CD4-positive, alpha-beta T cell treated with Interleukin-17A for 4 hours (primary cell): ENCODE measurements at places on chromosomes 1 and 21.
A peak's percentile ranks its signal among the peaks of the same experiment; 100 is the strongest.

DNA sequence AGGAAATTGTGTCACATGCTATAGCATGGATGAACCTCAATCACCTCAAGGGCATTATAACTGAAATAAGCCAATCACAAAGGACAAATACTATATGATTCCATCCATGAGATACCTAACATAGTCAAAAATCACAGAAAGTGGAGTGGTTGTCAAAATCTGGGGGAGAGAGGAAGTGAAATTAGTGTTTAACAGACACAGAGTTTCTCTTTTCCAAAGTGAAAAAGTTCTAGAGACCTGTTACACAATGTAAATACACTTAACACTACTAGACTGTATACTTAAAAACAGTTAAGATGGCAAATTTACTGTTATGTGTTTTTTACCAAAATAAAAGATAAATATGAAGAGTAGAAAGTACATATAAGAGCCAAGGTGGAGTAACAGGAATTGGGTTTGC is 31.8 kb downstream of the ZNF644 start:
- no peak for DNase-seq

DNA sequence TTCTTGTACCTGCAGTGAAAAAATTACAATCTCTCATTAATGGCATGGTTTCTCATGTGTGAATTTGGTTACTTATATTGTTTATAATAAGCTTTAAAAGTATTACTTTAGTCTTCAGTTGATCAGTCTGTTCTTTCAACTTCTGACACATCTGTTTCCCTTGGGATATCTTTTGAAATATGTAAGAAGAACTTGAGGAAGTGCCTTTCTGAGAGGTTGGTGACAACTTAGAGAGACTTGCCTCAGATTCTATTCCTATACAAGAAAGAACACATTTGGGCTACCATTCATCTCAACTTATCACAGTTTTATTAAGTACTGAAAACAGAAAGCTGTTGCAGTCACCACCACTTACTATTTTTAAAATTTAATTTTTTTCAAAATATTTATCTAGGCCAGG is 8.1 kb downstream of the AKNAD1 start:
- no peak for DNase-seq

DNA sequence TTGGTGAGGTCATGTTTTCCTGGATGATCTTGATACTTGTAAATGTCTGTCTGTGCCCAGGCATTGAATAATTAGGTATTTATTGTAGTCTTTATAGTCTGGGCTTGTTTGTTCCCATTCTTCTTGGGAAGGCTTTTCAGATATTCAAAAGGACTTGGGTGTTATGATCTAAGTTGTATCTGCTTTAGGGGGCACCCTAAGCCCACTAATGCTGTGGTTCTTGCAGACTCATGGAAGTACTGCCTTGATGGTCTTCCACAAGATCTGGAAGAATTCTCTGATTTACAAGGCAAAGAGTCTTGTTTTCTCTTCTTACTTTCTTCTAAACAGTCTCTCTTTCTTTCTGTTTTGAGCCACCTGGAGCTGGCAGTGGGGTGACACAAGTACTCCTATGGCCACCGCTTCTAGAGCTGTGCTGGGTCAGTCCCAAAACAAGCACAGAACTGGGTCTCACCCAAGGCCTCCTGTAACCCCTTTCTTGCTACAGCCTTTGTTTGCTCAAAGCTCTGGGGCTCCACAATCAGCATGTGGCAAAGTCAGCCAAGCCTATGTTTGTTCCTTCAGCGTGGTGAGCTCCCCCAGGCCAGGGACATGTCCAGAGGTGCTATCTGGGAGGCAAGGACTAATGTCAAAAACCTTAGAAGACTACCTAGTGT is 12.6 kb downstream of the VN1R5 start:
- no peak for DNase-seq

GRCh38 chr1:152110365-152110859 is 4.8 kb downstream of the TCHH start:
- DNase-seq: peak; percentile 43

GRCh38 chr1:23875382-23875781 is 7.3 kb upstream of the FUCA1 start:
- no peak for DNase-seq

DNA sequence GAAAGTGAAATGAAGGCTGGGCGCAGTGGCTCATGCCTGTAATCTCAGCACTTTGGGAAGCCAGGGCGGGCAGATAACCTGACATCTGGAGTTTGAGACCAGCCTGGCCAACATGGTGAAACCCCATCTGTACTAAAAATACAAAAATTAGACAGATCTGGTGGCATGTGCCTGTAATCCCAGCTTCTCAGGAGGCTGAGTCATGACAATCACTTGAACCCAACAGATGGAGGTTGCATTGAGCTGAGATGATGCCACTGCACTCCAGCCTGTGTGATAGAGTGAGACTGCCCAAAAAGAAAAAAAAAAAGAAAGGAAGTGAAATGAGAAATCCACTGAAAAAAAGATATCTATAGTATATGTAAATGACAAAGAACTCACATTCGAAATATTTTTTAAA is 439.9 kb downstream of the DISC1 start:
- no peak for DNase-seq

DNA sequence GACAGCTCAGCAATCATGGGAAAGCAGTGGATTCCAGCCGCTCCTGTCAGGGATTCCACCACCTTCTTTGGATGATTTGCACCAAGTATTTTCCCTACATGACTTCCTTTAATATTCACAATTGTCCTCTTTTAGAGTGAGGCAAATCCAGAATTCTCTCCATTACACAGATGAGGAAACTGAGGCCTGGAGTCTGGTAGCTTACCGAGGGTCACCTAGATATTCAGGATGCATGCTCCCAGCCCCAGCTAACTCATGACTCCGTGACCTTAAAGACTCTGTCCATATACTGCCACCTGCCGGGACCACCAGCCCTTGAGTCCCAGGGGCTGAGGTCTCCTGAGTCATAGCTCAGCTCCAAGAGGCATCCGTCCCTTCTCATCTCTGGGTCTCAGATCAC is 80.6 kb downstream of the CAPZB start:
- DNase-seq: no peak

DNA sequence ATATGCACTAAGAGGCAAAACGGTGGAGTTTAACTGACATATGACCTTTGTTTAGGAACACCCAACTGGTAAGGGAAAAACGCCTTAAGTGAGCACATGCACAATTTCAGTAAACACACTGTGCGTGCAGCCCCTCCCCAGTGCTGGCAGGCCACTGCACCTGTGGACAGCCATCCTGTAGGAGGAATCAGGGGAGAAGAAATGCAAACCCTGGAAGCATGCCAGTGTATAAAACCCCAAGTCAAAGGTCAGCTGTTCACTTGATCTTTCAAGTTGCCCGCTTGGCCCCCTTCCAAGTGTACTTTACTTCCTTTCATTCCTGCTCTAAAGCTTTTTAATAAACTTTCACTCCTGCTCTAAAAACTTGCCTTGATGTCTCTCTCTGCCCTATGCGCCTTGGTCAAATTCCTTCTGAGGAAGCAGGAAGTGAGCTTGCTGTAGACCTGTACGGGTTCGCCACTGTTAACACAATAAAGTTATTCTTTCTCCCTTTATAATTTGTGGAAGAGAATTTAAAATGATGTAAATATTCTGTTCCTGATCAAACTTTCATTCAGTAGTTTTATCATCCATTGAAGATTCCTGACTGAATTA is 31.8 kb downstream of the USP25 start:
- DNase-seq: no peak

DNA sequence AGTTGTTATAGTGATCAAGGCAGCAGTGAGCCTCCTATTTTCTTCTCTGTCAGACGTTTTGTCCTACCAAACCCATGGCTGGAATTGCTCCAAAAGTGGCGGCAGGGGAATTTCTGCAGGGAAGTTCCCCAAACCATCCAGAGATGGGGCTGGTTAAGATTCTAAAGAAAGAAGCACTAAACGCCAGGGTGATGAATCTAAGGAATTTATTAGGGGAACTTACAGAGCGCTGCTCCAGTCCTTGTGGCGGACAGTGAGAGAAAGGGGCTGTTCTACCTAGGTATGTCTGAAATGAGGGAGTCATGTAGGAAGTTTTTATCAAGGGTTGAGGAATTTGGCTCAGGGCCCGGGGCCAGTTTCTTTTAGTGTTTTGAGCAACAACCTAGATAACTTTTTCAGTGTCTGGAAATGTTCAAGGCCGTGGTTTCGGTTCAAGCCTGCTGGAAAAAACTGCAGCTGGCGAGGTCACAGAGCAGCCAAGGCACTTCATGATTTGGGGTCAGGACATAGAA is 222.4 kb upstream of the B3GALT2 start:
- DNase-seq: peak; percentile 25

GRCh38 chr1:74584185-74584584 is 71.8 kb upstream of the LRRC53 start:
- DNase-seq: no peak

- DNase-seq: peak; percentile 74
Measured at GRCh38 chr1:109277434-109278204, 5.3 kb downstream of the PSRC1 start.

DNA sequence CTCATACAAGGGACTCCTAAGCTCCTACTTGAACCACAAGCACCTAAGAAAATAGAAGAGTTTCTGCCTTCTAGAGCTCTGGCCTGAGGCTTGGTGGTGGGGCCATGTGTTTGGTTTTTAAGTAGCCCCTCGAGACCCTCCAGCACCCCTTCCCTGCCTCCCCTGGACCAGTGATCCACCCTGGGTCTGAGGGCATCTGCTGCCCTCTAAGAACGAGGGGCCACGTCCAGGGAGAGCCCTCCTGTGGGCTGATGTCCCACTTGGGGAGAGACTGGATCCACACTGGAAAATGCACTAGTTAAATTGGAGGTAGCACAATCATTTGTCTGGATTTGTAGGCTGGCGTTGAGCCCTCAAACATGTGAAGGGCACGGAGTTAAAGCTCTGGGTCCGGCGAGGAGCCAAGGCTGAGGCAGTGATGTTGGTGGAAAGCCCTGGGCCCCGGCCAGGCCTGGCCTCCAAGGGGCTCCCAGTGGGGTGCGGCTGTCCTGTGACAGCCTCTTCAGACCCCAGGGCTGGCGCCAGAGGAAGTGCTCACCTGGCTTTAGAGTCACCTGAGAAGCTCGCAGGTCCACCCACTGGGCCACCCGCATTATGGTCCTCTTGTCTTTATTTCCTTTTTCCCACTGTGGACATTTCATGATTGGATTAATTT is 65.2 kb downstream of the SLC37A1 start:
- no peak for DNase-seq

GRCh38 chr1:32636914-32637645 is 13.3 kb downstream of the ZBTB8OS start:
- no peak for DNase-seq

DNA sequence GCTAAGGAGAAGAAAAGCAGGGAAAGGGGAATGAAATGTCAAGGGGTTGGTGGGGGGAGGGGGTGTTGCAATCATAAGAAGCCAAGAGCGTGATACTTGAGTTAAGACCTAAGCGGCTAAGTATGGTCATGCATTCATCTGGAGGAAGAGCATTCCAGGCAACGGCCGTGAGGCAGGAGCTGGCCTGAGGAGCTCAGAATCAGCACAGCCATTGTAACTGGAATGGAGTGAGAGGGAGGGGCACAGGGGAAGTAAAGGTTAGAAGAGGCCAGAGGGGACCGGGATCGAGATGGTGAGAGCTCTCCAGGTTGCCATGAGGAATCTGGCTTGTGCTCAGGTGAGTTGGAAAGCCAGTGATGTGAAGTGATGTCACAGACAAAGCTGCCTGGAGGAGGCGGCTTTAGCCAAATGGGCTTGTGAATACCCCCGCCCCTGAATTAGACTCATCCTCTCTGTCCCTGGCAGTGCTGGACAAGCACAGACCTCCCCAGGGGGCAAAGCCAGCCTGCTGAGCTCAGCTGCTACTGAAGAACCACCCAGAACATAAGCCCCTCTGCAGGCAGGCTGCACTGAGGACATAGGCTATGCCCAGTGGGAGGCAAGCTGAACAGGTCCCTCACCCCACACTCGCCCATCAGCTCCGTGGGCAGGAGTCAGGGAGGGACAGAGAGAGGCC is 61.1 kb upstream of the LAPTM5 start:
- DNase-seq: no peak

DNA sequence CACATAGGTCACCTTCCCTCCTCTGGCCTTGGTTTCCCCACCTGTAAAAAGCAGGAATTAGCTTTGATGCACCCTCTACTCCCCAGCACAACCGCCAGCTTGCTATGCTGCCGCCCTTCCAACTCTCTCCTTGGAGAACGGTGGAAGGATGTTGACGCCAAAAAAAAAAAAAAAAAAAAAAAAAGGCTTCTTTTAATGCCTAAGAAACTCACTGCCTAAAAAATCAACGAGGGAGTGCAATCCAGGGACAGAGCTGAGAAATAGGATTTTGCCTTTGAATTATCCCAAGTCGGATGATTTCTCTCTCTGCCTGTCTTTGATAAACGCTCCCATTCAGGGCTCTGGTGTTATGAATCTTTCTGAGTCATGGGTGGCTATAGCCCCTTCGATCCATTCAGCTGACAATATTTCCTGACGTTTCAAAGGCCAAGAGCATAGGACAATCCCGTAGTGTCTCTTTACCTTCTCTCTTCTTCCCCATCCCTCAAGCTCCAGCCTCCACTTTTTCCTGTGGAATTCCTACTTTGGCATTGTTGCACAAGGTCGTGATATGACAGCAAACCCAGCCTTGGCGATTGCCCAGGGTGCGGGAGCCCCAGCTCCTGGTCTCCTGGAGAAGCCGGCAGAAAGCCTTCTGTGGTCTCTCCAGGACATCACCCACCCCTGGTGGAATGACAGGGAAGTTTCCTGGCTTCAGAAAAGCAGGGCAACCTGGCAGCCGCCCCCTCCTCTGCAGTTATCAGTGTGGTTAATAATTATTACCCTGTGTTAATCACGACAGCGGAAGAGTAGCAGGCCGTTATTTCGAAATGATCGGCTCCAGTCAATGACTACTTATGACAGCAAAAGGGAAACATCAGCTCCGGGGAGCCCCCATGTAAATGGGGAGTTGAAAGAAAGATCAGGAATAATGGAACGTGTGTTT is 8.0 kb upstream of the PLXNA2 start:
- no peak for DNase-seq

DNA sequence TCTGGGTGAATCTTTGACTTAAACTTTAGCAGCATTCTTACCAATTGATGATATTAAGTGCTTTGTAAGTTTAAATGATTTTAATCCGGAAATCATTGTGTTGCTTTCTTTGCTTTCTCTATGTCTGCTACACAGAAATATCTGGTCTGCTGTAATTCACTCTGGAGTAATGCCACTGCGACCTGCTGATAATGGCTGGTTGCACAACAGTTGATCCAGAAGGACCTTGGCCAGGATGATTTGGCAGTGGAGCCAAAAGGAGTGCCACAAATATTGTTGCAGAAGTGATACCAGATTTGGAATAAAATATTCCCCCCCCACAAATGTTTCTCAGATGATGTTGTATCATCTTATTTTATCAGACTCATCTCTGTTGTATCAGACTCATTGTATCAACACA is 2063.9 kb downstream of the MRPL39 start:
- DNase-seq: no peak

DNA sequence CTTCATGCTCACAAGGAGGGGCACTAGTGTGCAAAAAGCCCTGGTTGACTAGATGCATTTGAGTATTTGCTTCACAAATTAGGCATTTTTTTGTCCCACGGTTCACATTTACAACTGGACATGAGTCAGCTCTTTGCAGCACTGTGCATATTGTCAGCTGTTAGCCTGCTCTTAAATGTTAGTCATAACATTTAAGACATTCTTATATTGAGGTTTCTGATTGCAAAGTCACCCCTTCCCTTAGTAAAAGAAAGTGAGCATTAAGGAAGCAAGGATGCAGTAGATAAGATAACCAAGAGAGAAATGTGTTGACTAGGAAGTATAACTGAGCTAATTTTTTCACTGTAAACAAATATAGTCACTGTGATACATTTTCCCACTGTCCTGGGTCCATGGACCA is 132.6 kb upstream of the CTTNBP2NL start:
- no peak for DNase-seq
